ENCODE measurements at places on chromosomes 5 and 9. TPM values are rescaled to one million over a fixed set of nuclear protein-coding genes. Genes with fewer than 3 reads are reported as not detected.

The ZFP37 gene
- 4.7 TPM for total RNA-seq

The TMEM174 gene
- total RNA-seq: not detected

The ASS1 gene
- 357 TPM for total RNA-seq

The OXCT1 gene
- 17.9 TPM for total RNA-seq

The SKP2 gene
- total RNA-seq: 52.1 TPM

The SLC6A7 gene
- not detected for total RNA-seq

The PRRX2 gene
- total RNA-seq: 0.55 TPM

The GPX8 gene
- total RNA-seq: 15.4 TPM

The FAM78A gene
- total RNA-seq: 3.8 TPM

The SLC6A19 gene
- not detected for total RNA-seq

The CAVIN4 gene
- 0.13 TPM for total RNA-seq

The NXNL2 gene
- total RNA-seq: not detected

The MTRR gene
- 27.7 TPM for total RNA-seq

The PNPLA7 gene
- 19.2 TPM for total RNA-seq

The HOMER1 gene
- 2.7 TPM for total RNA-seq

The EGFL7 gene
- total RNA-seq: 158 TPM

The ANKRD55 gene
- not detected for total RNA-seq

The QRFP gene
- not detected for total RNA-seq

The TNIP1 gene
- 129 TPM for total RNA-seq

The CARD6 gene
- 27.5 TPM for total RNA-seq

The FIBCD1 gene
- 8.7 TPM for total RNA-seq

The INSL6 gene
- total RNA-seq: not detected

The CPLANE1 gene
- total RNA-seq: 21.2 TPM

The ADAMTS2 gene
- 26.9 TPM for total RNA-seq

The GFM2 gene
- 45.8 TPM for total RNA-seq

The AQP7 gene
- not detected for total RNA-seq

The NCS1 gene
- total RNA-seq: 50.2 TPM

The IPPK gene
- 7.1 TPM for total RNA-seq

Measured in adrenal gland (tissue), 19 donors.